ENCODE measurements at places on chromosomes 4 and X.

GRCh38 chr4:98838977-98839618, 89.8 kb downstream of the EIF4E start:
- DNase-seq = no peak

GRCh38 chr4:47510506-47511143, 25.6 kb downstream of the ATP10D start:
- no peak for DNase-seq

GRCh38 chr4:55030589-55030988, 94.8 kb downstream of the KDR start:
- DNase-seq = no peak

DNA sequence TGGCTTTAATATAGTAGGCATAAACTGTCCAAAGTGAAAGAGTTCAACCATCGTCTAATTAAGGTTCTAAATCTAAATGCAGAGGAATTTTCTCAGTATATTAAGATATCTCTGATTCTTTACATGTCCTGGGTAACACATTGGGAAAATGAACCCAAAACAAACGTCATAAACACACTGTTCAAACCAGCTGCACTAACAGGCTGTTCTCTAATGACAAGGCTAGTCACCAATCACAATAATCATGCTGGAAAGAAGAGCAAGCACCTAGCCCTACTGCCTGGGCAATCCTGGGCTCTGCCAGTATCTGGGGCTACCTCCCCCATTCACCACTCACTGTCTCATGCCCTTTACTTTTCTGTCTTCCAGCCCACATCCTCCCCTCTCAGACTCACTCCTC, 107.9 kb downstream of the EFHC2 start:
- DNase-seq = no peak

DNA sequence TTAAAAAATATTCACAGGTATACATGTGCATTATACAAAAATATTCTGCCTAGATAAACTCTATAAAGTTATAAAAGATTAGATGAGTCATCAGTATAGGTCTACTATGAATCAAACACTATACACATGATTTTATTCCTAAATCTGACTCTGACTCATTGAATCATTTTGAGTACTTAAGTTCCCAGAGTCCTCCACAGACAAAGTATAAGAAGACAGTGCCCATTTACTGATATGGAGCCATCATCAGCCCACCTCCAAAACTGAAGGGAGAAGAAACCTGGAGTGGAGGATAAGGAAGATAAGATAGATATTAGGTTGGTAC, 28.7 kb upstream of the ANTXR2 start:
- no peak for DNase-seq

DNA sequence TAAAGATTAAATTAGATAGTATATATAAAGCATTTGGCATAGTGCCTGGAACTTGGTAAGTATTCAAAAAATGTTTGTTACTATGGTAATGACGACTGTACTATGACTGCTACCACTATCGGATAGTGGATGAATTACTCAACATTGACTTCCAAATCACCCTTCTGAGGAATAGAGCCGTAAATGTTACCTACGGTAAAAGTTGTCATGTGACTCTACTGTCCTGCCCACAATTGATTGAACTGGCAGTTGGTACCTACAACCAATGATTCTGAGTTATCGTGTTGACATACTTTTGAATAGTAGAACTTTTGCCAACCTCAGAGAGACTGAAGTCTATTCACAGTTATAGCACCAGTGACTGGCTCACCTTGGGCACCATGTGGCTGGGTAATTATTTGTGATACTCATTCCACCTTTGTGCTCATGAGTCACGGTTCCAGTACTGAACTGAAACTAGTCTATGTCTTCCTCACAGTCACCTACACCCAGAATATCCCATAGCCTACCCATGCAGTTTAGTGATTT, 185.5 kb upstream of the PITX2 start:
- no peak for DNase-seq

DNA sequence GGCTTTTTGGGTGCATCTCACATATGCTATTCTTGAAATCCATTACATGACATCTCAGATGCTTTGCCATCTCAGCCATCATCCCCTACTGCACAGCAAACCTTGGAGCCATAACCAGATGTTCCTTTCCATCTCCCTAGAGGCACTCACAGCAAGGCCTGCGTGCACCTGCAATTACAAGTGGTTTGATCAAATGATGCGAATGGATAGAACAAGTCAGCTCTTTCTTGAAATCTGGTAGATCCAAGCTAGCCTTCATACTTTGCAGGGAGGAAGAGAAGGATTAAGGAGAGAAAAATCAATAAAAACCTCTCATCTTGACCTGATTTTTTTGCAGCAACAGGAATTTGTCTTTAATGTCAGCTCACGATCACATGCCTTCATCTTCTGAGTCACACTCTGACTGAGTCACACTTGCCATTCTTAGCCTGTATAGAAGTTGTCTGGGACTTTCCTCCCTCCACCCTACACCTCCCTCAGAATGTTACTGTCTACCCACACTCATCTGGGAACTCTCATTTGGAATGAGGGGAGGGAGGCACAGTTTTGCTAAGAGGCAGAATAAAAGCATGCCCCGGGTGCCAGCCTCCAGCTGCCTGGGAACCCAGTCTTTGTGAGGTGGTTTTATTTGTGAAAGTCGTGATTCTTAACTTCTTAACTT, 11.9 kb upstream of the TRIML1 start:
- no peak for DNase-seq

DNA sequence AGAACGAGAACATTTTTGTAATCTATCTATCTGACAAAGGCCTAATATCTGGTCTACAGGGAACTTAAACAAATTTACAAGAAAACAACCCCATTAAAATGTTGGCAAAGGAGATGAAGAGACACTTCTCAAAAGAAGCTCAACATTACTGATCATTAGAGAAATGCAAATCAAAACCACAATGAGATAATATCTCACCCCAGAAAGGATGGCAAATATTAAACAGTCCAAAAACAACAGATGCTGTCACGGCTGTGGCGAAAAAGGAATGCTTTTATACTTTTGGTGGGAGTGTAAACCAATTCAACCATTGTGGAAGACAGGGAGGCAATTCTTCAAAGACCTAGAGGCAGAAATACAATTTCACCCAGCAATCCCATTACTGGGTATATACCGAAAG, 2284.8 kb downstream of the ARAP2 start:
- no peak for DNase-seq

GRCh38 chr4:62495032-62495431, 1294.9 kb downstream of the ADGRL3 start:
- no peak for DNase-seq

DNA sequence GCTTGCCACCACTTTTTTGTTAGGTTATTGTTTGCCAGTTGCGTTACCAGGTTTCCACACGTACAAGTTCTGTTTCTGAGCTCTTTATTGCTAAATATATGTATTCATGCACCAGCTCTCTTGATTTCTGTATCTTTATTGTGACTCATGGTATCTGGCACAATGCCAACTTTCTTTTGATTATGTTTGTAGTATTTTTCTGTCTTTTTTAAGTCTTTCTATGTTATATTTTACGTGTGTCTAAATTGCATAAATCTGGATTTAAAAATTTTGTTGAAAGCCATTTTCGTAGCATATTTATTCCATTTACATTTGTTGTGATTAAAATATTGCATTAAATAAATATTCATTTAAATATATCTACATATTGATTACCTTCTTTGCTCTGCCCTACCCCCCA, 73.8 kb downstream of the KDM6A start:
- DNase-seq = no peak

- DNase-seq = no peak
Observed at GRCh38 chr4:53605783-53606182, 14.5 kb upstream of the LNX1 start.

DNA sequence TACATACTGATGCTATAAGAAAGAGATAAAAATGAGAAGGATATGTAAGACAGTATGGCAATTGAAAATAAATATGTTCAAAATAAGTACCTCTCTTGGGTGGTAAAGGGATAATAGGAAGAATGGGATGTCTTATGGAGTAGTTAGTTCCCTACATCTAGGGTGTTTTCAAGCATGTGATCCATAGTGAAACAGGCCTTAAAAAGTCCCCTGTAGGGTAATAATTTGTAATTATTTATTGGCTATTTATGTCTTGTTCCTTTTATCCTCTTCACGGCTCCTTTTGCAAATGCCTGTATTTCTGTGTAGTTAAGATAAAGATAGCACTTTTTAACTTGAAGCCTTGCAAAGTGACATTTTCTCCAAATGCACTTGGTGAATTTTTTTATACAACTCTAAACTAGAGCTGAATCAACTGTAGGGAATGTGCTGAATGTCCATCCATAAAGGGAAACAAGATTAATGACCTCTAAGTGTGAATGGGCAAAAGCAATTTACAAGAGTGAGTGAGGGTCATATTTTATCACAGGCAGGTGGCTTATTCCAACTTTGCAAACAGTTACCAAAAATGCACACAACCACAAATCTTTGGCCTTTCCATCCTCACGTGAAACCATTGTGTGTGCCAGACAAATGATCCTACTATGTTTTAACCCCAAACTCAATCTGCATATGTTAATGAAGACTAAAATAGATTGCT, 299.0 kb downstream of the KCNIP4 start:
- no peak for DNase-seq

DNA sequence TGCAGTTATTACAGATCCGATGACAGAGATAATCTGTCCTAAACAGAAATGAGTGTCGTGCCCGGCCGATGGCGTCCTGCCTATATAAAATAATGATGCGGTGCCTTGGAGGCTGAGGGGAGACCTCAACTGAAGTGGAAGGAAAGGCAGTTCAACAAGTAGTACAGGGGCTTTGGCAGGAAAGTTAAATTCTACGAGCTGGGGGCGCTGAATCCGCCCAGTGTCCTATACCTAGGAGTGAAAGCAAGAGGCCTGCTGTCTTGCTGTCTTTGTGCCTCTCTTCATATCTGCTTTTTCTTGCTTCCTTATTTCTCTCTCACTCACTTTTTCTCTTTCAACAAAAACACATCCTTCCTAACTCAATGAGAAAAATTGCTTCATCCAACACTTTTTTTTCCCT, 82.2 kb upstream of the PRPS2 start:
- no peak for DNase-seq

DNA sequence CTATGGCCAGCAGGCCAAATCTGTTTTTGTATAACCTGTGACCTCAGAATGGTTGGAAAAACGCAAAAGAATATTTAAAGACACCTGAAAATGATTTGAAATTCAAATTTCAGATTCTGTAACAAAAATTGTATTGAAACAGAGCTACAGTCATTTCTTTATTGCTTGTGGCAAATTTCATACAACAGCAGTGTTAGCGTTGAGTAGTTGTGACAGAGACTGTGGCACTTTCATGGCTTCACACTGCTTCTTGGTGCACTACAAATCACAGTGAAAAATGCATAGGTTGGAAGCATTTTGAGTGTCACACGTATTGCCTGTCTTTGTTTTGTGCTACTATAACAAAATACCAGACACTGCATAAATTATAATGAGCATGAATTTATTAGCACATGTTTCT, 12.2 kb upstream of the PARM1 start:
- DNase-seq = no peak

DNA sequence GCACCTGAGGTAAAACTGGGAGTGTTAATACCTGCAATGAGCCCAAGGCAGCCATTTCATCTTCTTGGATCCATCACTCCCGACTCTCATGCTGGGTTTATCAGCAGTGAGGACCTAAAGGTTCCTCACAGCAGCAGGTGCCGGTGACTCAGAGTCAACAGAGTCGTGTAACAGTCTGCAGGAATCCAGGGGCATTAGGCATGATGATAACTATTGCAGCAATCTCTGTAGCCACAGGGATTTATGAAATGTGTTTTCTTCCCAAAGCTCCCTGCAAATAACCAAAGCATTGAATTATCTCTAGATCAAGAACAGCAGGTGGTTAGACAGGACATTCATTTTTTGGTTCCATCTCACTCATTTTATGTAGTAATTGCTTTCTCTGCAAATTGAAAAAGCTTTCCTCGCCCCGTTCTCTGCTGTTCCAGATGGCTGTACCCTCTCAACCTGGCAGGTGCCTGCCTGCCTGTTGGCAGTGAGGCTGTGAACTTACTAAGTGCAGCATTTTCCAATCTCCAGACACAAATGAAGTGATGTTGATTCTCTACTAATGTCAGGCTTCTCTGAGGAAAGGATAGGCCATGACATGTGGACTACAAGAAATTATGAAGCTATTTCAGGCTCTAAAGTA, 48.1 kb upstream of the TSPAN7 start:
- DNase-seq = no peak

- DNase-seq = no peak
Observed at GRCh38 chr4:3285558-3286334, 7.1 kb upstream of the RGS12 start.

GRCh38 chr4:124183926-124184325, 528.6 kb downstream of the ANKRD50 start:
- DNase-seq = no peak

GRCh38 chr4:179441596-179441995, 1999.4 kb upstream of the AGA start:
- no peak for DNase-seq

DNA sequence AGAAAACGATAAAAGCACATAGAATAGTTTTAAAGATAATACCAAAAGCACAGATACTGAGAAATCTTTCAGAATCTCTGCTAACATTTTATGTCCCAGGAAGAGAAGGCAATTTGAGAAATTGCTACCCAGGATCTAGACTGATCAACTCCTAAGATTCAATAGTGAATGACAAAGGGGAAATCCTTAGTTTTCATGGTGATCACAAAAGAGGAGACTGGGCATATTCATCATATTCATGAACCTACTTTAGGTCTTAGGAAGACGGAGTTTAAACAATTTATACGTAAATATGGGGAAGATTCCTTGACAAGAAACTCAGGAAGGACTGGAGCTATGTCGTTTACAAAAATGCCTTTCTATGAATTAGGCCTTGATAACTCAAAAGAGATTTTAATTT, 87.3 kb downstream of the SHISA3 start:
- no peak for DNase-seq

- DNase-seq = no peak
Observed at GRCh38 chrX:10367406-10367805, 210.6 kb downstream of the CLCN4 start.

- DNase-seq = no peak
Observed at GRCh38 chrX:17456526-17456925, 81.5 kb downstream of the NHS start.

- DNase-seq = no peak
Observed at GRCh38 chr4:107996949-107997788, 7.5 kb downstream of the HADH start.

- DNase-seq = no peak
Observed at GRCh38 chr4:102503831-102504786, 3.0 kb downstream of the NFKB1 start.

All from stimulated activated CD4-positive, alpha-beta T cell treated with anti-CD3 and anti-CD28 coated beads, TNF-alpha, amount 100 ng/mL, for 48 hours (primary cell).